ENCODE measurements at places on chromosomes 2 and 18.

DNA sequence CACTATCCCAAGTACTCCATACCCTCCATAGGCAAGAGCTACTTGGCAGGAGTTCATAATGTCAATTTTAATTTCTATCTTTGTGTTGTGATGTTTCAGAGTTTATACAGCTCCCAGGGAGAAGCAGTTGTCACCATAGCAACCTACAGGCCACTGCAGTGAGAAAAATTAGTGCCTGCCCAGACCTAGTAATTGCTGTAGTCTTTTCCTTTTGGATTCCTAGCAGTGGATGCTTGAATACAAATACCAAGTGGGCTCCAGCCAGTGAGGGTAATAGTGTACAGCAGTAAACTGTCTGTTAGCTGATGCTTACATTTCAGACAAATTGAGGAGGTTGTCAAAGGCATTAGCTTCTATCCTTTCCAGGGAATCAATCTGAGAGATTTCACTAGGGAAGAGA lies 26.7 kb downstream of the LHCGR start:
- no peak for DNase-seq

DNA sequence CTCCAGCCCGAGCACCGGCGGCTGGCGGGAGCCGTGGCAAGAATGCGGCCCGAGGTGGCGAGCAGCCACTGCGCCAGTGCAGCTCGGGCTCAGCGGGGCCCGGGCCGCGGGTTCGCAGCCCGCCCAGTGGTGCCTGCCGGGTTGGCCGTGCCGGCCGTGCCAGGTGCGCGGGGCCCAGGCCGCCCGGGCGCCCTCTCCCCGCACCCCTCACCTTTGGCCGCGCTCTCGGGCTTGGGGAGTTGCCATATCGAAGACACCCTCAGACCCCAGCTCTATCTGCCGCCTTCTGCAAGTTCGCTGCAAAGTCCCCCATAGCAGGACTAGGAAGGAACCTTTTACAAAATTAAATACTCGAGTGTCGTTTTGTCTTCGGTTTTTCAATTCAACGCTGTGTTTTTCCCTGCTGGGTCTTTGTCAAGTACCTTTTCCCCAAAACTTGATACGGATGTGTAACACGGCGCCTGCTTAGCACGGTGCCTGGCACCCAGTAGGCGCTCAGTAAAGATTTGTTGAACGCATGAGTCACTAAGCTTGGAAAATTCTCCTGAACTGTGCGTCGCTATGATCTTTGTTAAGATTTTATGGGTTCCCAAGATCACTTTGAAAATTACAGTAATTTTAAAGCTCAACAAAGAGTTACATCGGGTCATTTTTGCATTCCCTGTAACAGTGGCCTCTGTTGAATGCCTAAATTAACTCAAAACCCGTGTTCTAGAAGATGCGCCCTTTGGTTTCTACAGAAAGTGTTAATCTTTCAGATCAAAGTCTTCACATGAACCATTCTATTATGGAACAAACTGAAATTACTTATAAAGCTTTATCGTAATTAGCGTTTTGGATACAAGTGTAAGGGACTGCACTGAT lies 750 bp downstream of the STRADB start:
- DNase-seq: no peak

DNA sequence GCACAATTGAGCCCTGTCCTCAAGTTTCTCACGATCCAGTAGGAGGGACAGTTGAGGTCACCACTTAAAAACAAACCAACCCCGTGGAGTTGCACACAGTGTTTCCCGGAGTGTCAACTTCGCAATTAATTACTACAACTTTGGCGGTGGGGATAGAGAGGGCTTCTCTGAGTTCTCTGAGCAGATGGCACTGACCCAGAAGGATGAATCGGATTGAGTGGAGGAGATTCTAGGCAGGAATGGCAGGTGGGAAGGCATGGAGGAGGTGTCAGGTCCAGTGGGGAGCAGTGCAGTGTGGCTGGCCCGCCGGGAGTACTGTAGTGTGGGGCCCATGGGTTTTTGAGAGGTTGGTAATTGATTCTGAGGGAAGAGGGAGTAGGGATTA lies 12.0 kb downstream of the SIX3 start:
- DNase-seq: no peak

DNA sequence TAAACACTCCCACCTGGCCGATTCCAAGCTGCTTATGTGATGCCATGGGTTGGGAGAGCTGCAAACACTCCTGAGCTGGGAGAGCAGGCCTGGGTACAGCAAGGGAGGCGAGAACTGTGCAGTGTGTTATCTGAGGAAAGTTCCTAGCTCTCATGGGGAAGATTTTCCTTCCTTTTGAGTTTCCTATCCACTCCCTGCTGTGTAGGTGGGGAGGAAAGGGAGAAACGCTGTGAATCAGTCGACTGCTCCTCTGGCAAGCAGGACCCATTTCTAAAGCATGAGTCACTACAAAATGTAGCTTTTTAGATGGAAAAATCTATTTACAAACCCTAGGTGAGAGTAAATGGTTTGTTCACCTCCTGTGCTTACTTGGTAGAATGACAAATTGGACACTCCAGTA lies 80.4 kb downstream of the SH3RF3 start:
- DNase-seq: peak; percentile 48

DNA sequence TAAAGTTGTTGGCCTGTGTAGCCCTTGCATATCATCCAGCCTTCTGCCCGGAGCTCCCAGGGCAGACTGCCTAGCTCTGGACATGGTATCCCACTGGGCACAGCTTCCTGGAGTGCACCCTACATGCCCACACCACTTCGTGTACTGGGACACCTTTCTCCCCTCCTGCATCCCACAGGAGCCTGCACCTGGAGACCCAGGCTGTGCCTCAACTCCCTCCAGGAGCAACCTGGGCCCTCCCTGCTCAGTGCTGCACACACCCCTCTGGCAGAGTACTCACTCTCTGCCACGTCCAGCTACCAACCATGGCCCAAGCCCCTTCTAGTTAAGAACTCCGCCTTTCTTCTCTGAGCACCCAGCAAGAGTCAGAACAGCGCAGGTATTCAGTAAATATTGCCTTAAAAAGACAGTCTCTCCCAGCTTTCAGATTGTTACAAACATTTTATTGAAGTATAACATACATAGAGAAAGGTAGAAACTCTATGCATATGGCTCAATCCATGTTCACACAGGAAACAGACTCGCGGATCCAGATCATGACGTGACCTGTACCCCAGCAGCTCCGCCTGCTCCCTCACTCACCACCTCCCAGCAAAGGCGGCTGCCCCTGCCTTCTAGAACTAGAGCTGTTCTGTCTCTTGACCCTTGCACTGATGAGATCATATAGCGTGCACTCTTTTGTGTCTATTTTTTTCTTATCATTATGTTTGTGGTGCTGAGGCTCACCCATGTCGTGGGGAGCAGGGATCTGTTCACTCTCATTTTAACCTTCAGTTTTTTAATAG lies 98.4 kb upstream of the MYCN start:
- no peak for DNase-seq

DNA sequence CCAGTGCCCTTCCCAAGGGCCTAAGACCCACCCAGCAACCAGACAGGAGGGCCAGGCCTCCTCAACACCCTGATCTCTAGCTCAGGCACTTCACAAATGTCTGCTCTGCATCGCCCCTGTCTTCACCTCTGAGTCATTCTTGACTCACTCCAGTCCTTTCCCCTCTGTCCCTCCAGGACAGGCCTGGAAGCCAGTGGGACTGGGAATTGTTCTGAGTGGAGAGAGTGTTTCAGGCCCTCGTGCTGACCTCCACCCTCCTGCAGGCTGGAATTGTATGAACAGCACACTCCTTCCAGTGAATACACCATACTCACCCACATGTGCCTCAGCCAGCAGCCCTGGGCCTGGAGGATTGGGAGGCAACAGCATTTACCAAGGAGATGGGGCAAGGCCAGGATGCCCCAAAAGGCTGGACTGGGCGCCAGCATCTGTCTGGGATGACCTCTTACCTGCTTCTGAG lies 304.2 kb downstream of the CYP26B1 start:
- no peak for DNase-seq

All from H4 (cell line).